ENCODE measurements at places on chromosomes 4 and X.

DNA sequence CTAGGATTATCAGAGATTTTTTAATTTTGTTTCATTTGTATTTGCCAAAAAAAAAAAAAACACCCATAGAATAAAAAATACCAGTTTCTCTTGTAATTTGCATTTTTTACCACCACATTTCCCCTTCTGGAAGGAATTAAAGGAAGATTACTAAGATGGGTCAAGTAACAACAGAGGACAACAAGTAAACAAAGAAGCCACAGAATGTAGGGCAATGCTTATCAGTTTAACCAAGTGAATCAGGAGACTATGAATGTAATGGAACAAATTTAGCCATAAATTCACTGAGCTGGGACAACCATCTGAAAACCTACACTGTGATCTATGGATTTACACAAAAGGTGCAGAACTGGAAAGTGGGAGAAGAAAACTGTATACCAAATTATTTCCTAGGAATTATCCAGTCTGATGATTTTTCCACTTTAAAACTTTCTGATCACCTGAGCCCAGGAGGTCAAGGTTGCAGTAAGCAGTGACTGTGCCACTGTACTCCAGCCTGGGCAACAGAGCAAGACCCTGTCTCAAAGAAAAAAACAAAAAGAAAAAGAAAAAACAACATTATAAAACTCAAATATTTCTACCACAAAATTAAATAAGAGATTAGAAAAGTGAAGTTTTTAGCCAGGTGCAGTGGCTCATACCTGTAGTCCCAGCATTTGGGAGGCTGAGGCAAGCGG, 32.4 kb downstream of the LRBA start:
- DNase-seq, result no peak

DNA sequence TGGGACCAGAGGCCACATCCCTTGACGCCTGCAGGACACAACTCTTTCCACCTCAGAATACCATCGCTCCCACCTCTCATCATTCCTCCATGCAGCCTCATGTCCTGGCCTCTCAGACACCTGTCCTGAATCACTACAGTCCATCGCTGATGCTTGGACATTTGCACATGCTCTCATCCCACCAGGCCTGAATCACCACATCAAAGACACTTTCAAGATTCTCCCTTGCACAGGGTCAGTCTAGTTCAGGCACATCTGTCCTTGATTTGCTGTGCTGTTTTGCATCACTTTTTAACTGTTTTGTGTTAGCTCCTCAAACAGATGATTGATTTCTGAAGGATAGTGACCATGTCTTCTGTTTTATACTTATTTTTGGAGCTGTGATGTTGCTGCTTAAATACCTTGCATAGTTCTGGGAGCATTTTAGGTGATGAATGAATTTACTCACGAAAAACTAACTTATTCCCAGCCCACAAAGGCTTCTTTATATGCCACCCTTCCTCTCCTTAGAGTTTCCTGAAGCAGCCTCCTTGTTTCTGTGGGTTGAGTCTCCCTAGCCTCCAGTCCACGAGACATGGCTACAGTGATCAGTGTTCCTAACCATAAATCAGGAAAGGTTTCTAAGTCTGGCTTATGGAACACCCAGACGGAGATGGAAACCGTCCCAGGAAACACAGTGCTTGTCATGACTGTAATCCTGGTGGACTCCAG, 2.6 kb downstream of the FAM114A1 start:
- no peak for DNase-seq

- DNase-seq, result no peak
Measured at GRCh38 chr4:128462103-128462783, 174.6 kb upstream of the PGRMC2 start.

DNA sequence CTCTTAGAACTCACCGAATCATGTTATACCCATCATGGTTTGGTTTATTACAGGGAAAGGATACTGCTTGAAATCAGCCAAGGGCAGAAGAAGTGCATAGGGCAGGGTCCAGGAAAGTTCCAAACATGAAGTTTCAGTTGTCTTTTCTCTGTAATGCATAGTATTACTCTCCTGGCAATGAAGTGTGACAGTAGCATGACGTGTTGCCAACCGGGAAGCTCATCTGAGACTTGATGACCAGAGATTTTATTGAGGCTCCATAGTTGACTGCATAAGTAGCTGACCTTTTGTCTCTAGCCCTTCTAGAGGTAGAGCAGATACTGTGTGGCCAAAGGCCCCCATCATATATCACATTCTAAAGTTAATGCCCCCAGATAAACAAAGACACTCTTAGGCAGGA, 72.1 kb downstream of the BEND4 start:
- no peak for DNase-seq

- DNase-seq, result no peak
Measured at GRCh38 chrX:47662144-47662657, 3.2 kb upstream of the UXT start.
